ENCODE measurements at places on chromosomes 1 and 21.

DNA sequence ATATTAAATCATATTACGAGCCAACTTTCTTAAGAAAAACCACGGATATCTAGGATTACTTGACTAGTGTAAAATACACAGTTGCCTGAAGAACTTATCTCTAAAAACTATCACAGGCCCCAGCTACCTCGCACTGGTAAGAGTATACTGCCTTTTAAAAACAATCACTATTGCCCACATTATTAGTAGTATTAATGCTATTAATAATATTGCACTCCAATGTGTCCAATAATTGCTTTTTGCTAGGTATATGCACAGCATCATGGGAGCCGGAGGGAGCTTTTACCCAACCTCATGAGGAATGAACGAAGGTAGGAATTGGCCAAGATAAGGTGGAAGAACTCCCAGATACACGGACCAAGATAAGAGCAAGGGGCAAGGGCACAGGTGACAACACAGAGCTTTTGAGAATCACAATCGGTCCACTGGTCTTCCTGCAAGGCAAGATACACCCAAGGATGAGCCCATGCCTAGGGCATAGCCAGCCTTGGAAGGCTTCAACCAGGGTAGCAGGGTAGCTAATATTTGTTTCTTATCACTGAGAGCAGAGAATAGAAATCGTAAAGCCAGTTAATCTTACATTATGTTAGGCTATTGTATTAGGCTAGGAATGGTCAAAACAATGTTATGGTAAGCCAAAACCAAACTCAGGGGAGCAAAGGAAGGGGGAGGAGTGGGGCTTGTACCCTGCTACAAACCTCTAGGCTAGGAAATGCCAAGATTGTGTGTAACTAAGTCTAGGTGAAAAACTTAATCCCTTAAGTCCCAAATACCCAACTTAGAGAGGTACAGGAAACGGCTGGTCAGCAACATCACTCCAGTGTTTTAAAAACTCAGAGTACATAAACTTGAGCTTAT, 9.4 kb downstream of the GLUL start:
- DNase-seq = no peak

- no peak for DNase-seq
Measured at GRCh38 chr1:29439615-29440014, 203.3 kb downstream of the PTPRU start.

- no peak for DNase-seq
Measured at GRCh38 chr1:247337250-247337746, 5.6 kb upstream of the ZNF496 start.

DNA sequence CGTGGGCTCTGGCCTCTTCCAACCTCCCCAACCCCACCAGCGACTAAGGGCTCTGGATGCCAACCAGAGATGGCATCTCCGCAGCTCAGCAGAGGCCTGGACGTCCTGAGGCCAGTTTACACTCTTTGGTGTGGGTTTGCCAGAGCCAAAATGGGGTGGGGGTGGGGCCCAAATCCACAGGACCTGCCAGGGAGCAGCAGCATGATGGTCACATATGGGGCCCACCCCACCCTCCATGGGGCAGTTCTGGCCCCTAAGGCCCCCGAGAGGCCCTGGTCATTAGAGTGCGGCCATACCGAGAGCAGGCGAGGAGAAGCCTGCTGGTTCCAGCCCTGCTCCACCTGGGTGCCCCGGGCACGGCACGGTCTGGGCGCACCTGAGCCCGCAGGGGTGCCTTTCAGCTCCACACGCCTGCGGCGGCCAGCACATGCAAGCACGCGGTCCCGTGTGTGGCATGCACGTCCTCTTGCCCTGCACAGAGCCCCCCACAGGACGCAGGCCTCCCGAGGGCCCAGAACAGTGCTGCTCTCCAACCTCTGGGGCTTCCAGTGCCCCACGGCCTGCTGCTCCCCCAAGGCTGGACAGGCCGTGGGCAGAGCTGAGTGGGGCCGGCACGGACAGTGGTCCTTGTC, 4.8 kb downstream of the C1QTNF12 start:
- no peak for DNase-seq

GRCh38 chr21:25457411-25457810, 149.9 kb downstream of the MRPL39 start:
- peak; percentile 4 for DNase-seq

DNA sequence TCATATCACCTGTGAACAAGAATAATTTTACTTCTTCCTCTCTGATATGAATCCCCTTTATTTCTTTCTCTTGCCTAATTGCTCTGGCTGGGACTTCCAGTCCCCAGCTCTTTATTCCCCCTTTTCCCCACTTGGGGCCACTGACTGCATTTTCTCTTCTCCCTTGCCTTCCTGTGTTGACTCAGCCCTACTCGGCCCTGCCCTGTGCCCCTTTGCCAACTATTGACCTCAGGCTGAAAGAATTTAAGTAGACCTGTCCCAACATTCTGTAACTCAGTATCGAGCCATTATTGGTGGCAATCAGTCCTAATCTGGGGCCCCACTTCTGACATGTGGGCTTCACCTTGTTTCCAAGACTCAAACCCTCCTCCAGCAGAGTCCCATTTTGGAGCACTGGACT, 60.6 kb upstream of the STUM start:
- no peak for DNase-seq

GRCh38 chr1:153572569-153573015, 6.9 kb upstream of the S100A2 start:
- peak; percentile 74 for DNase-seq

GRCh38 chr1:1232208-1232795, at the start of gene B3GALT6:
TSS of gene B3GALT6 (plus strand) at chr1:1232237. CDS start at chr1:1232279, 42 bp downstream.
- DNase-seq = no peak

DNA sequence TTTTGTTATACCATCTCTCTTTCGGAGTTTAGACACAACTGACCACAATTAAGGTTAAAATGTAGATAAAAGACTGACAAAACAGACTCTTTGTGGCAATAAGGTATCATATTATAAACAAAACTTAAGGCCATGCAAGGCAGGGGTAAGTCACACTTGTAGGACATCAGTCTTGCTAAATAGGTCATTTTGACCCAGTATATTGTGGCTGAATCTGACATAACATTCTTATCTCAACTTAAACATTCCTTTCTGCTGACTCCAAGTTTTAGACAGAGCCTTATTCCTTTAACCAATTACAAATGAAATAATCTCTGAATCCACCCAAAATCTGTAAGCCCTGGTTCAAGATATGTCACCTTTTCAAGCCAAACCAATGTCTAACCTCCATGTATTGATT, 733.4 kb upstream of the B3GALT2 start:
- DNase-seq = no peak

- no peak for DNase-seq
Measured at GRCh38 chr1:180166436-180166800, 11.7 kb downstream of the QSOX1 start.

DNA sequence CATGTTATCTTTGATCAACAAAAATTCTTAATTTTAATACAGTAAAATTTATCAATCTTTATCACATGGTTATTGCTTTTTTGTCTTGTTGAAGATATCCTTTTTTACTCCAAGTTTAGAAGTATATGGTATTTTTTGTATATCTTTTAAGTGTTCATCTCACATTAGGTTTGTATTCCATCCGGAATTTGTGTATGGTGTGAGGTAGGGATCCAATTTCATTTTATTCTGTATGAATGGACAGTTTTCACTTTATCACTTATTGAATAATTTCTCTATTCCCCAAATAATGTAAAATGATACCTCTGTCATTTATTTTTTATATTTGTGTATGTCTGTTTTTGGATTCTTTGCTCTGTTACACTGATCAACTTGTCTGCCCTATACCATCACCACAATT, 25.3 kb downstream of the NFIA start:
- DNase-seq = no peak

DNA sequence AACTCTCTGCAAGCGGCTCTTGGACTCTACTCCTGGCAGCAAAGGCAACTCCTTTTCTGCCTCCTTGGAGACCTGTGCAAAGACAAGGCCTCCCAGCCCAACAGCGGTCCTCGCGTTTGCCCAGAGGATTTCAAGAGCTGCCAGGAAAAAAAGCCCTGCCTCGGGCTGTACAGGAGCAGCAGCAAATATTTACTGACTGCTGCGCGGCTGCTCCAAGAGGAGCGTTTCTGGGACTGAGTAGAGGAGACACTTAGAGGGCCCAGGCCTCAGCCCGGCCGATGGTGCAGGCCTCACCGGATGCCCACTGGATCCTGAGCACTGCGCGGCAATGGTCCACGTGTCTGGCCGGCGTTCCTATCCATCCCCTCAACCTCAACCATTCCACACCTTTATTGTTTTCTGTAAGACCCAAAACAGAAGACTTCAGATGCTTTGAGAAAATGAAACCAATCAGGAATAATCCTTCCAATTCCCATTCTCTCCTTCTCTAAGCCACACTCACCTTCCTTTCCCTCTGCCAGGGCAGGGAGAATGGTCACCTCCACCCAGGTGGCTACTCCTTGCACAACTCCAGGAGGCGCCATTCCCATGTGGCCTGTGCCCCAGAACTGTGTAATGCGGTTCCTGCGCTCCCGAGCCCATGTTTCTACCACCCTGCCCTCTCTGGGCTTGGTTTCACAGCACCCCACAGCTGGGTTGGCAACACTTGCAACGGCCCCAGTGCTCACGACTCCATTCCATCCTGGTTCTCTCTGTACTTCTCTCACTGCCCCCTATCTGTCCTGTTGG, 215.8 kb downstream of the TRABD2B start:
- no peak for DNase-seq

DNA sequence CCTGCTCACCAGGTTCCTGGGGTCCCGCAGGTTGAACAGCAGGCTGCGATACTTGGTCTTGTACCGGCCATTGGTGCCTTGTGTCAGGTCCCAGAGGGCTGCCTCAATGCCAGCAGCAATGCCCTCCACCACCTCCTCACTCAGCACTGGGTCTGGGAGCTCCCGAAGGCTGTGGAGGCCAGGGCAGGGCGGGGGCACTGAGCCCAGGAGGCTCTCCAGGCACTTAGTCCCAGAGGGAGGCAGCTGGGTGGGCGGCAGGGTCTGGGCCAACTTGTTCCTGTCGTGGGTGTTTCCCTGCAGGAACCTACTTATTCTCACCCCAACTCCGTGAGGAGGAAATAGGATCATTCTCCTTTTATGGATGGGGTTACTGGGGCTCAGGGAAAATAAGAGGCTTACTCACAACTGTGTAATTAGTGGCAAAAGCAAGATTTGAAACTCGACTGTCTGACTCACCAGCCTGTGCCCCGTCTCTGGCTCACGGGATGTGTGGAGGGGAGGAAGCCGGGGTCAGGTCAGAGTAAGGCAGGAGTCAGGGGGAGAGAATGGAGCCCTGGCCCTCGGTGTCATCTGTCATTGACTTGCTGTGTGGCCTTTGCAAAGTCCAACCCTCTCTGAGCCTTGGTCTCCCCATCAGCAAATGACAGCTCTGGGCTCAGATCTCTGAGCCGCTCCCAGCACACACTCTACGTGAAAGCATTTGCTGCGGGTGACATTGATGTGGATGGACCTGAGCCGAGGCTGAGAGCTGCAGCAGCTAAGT, 17.2 kb downstream of the SPOCD1 start:
- DNase-seq = no peak

- no peak for DNase-seq
Measured at GRCh38 chr1:230068952-230069684, 2.1 kb downstream of the GALNT2 start.

- no peak for DNase-seq
Measured at GRCh38 chr1:100065969-100066227, 66.8 kb downstream of the SASS6 start.

GRCh38 chr1:84944767-84945486, 51.9 kb upstream of the LPAR3 start:
- peak; percentile 91 for DNase-seq

DNA sequence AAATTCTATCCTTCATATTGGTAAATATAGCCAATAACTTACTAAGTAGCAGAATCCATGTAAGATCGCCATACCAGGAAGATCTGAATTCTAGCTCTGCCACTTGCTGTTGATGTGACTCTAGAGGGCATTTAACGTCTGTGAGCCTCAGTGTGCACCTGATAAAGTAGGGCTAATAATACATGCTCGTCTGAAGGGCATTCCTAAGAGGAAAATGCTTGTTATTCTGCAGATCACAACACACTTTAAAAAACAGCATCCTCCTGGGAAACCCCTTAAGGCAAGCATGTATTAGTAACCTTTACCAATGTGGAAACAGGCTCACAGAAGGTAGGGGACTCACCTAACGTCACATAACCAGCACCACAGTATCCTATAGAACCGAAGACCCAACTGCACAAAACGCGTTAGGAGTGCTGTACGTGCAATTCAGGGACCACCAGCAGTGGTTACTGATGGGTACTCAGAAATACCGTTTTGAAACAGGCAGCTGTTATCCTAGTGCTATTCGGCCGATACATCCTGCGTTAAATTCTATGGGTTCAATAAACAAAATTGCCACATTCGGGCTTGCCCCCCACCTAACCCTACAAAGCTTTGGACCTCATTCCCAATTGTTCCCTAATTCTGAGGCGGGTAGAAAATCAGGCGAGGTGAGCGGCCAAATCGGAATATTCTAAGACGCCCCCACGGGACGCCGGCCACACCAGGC, 758 bp downstream of the DEPDC1 start:
- no peak for DNase-seq

DNA sequence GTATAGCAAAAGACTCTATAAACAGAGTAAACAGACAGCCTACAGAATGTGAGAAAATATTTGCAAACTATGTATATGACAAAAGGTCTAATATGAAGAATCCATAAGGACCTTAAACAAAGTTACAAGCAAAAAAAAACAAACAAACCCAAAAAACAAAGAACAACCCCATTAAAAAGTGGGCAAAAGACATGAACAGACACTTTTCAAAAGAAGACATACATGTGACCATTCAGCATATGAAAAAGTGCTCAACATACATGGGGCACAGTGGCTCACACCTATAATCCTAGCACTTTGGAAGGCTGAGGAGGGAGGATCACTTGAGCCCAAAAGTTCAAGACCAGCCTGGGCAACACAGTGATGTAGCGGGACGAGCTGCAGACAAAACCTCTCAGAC, 17.9 kb upstream of the OR2B11 start:
- no peak for DNase-seq

- DNase-seq = no peak
Measured at GRCh38 chr1:242206994-242207393, 208.1 kb upstream of the MAP1LC3C start.

GRCh38 chr1:102630041-102630440, 478.3 kb downstream of the COL11A1 start:
- no peak for DNase-seq
